ENCODE measurements at places on chromosomes 1 and 21. TPM values are rescaled to one million over a fixed set of nuclear protein-coding genes. Genes with fewer than 3 reads are reported as not detected.
A peak's percentile ranks its signal among the peaks of the same experiment; 100 is the strongest.

DNA sequence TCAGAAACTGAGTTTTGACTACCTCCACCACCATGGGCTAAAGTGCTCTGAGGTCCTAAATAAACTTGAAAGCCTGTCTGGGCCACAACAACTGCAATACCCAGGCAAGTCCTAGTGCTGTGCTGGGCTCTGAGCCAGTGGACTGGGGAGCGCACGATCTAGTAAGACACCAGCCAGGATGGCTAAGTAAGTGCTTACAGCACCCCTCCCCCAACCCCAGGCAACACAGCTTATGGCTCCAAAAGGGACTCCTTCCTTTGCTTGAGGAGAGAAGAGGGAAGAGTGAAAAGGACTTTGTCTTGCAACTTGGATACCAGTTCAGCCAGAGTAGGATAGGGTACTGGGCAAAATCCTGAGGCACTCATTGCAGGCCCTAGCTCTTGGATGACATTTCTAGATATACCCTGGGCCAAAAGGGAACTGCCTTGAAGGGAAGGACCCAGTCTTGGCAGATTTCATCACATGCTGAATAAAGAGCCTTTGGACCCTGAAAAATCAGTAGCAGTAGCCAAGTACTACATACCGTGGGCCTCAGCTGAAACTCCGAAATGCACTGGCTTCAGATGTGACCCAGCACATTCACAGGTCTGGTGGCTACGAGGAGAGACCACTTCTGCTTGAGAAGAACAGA is 1.6 kb downstream of the C1orf105 start:
- no peak for DNase-seq

DNA sequence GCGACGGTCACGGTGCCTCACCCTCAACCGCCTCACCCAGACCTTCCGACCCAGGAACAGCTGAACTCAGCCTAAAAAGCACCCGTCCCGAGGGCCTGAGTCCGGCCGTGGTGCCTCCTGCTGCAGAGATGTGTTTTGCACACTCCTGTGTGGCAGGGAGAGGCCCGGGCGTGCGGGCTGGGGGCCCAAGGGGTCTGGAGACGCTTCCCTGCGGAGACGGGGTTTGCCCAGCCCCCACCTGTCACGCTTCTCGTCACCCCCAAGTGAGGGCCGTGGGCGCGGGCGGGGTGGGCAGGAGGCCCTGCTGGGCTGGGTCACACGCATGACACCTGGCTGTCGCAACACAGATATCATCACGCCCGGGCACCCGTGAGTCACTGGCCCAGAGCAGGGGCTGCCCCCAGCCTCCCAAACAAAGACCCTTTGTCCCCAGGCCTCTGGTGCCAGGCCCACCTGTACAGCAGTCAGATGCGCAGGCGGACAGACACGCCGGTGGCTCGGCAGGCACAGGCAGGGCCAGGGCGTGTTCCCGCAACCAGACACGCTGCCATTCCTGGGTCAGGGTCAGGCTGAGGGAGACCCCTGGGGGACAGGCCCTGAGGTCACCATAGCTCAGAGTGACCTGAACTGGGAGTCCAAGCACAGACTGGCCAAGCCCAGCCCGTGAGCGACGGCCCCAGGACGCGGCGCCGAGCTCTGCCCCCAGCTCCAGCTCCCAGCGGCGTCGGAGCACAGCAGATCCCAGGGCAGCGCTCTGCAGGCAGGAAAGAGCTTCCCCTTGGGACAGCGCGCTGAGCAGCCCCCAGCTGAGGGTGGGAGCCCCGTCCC is 6.1 kb downstream of the B3GALT6 start:
- DNase-seq: peak; percentile 96

DNA sequence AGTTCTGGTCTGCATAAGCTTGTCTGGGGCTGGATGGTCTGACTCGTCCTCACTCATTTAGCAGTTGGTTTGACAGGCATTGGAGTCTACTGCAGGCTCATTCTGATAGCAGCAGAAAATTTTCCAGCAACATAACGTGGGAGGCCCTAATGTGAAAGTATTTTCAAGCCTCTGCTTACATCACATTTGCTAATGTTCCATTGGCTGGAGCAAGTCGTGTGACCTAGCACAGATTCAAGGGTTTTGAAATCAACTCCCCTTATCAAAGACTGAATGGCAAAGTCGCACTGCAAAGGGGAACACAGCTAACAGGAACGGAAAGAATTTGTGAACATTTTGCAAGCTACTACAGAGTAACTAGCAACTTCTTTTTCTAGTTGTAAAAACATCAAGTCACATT is 2.3 kb upstream of the USH2A start:
- no peak for DNase-seq

DNA sequence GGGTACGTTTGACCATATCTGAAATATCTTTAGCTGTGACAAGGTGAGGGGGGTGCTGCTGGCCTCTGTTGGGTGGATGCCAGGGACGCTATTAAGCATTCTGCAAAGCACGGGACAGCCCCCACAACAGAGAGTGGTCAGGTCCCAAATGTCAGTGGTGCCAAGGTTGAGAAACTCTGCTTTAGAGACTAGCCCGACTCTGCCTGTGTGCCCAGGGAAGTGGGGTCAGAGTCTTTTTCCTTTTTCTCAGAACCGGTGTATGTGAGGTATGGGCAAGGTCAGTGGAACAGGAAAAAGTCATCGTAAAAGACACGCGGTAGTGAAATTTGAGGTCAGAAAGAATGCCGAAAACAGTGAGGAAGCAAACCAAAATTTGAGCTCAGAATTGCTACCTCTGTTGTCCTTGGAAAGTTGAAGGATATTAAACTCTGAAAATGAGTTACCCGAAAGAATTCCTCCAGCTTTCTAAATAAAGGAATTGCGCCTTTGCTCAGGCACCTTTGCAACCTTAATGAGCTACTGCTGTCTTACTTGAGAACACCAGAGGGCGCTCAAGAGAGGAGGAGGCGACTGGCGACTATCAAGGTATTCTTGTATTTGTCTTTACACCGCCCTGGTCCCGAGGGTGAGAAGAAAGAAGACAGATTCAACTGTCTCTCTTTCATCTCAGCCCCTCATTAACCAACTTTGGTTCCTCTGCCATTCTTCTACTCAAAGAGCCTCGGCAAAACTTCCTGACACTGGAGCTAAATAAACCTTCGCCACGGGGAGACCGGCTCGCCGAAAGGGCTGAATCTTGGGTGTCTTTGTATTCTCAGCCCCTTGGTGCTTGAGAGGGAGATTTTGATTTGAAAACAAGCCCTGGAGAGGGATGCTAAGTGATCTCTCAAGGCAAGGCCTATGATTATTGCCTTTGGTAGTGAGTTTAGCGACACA is 85.4 kb upstream of the OLIG2 start:
- DNase-seq: no peak

DNA sequence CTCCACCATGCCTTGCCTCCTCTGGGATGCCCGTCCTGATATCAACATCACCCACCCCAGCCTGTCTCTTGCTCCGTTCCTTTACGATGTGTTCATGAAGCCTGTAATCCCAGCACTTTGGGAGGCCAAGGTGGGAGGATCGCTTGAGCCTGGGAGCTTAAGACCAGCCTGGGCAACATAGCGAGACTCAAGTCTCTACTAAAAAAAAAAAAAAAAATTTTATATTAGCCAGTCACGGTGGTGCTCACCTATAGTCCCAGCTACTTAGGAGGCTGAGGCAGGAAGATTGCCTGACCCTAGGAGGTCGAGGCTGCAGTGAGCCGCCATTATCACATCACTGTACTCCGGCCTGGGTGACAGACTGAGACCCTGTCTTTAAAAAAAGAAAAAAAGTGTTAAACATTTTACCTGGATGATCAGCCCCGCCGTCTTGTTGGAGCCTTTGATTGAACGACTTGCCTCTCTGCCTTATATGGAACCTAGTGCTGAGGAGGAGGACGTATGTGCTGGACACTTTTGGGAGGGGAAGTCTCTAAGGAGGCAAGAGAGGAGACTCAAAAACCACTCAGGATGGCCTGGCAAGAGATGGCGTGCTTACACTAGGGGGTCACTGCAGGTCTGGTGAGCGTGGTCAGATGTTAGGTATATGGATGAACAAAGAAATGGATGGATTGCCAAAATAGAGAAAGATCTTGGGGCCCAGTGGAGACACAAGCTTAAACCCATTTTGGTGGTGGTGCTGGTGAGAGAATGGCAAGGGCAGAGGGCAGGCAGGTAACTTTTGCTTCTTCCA is 80.5 kb upstream of the IFFO2 start:
- DNase-seq: peak; percentile 72

DNA sequence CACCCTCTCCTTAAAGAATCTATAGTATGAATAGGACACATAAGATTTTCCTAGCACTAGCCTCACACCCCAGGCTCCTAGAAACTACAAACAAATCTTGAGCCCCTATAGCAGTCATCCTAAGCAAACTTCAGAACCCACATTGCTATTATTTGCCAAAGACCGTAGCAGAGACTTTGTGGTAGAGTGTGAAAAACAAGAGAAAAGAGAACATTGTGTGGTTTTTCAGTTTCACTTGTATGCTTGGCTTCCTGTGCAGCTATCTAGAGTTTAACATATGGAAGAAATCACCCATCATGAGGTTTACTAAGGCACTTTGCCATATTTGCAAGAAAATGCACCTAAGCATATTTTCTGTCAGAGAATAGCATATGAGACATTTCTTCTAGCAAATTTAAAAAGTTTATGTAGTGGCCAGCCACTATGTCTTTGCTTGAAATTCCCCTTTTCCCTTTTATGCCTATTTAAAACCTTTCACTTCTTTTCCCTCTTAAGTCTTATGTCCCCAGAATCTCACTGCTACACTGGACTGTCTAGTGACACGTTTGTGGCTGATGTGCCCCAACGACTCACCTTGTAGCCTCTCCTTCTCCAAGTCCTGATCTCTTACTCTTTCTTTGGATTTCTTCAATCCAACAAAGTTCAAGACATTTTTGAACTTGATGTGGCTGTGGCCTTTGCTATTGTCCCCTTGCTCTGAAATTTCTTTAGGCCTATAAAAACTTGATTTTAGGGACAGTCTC is 25.6 kb downstream of the CCDC190 start:
- no peak for DNase-seq

- no peak for DNase-seq
Measured at GRCh38 chr21:27365394-27365793, 398.5 kb upstream of the ADAMTS5 start.

DNA sequence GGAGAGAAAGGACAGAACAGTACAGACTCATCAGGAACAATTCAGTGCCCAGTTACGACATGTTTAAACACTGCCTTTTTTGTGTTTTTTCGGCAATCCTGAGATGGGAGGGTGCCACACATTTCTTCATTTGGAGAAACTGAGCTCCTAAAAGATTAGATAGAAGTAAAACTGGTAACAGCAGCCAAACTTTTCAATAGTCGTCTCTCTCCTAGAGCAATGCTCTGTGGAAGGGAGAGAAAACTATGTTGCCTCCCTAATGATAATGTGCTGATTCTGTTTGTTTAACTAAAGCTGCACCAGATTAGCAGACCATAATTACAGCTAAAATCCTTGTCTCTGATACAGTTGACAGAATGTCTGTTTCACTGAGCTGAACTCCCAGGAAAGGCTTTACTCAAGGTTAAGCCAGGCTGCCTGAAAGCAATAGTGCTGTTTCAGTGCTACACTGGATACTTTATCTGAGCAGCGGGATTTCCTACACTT is 76.2 kb upstream of the CXADR start:
- no peak for DNase-seq

DNA sequence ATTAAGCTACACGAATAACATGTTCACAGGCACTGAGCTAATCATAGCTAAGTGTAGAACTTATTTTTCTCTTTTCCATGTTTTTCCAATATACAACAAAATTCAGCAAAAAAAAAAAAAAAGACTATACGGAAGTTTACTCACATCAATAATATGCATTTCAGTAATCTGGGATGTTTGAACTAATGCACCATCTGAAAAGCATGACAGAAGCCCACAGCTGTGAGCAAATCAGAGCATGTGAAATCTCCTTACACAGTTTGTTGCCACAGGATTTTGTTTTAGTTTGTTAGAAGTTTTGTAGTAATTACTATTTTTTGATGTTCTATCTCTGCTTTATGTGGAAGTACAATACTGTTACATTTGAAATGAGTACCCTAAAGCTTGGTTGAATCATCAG is 1051.7 kb downstream of the TTLL7 start:
- DNase-seq: no peak

GRCh38 chr1:21550097-21550496 is 40.9 kb downstream of the ALPL start:
- DNase-seq: no peak

DNA sequence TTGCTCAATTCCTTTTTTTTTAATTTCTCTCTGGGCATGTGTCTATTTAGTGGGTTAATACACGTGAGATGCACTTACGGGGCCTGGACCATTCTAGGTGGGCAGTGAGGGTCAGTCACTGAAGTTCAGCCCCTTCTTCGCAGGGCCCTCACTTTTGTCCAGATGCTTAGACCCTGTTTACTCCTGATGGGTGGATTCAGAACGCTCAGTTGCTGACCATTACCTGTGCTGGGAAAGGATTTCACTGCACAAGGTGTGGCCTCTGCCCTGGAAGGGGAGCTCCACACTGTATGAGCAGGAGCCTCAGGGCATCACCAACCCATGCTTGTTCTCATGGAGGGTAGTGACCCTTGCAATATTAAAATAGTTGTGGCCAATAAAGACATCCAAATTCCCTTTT is 4.5 kb downstream of the PRAMEF12 start:
- DNase-seq: no peak

DNA sequence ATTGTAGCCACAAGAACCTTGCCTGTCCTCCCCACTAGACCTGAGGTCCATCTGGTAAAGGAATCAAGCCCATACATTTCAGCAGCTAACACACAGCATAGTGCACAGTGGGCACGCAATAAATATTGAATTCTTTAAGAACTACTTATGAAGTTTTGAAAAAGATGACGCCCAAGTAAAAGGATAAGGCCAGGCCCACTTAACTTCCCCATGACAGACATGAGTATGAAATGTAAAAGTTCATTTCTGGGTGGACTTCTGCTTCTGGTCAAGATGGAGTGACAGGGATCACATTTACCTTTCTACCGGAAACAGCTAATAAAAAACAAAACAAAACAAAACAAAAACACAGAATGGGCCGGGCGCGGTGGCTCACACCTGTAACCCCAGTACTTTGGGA is 25.4 kb downstream of the SORT1 start:
- no peak for DNase-seq

DNA sequence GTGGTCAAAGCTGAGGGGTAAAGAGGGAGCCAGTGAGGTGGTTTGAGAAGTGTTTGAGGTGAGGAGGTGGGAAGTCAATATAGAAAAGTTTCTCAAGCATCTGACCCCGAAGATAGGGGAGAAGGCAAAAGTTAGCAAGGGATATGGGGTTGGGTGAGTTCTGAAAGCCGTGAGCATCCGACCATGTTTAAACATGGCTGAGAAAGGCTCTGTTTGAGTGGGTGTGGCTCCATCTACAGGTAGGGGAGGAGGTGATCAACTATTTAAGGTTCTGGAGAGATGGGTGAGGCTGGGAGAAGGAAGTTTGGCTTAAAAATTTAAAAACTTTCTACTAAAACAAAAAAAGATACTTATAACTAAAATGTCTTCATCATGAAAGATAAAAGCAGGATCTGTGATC is 273.8 kb downstream of the KCNJ6 start:
- DNase-seq: no peak

Gene CHIA
- total RNA-seq: not detected

Gene OPTC
- total RNA-seq: not detected

Gene KLHDC8A
- not detected for total RNA-seq

Gene COL16A1
- total RNA-seq: 158 TPM

Gene SNX27
- 23.5 TPM for total RNA-seq

Gene GPR37L1
- total RNA-seq: not detected

Gene LCE3D
- not detected for total RNA-seq

Gene KRTCAP2
- 117 TPM for total RNA-seq

Gene PSMD4
- 150 TPM for total RNA-seq

Gene UBR4
- 149 TPM for total RNA-seq

Measured in osteoblast (primary cell).